ENCODE measurements at places on chromosomes 2 and 18. TPM values are rescaled to one million over a fixed set of nuclear protein-coding genes. Genes with fewer than 3 reads are reported as not detected.

DNA sequence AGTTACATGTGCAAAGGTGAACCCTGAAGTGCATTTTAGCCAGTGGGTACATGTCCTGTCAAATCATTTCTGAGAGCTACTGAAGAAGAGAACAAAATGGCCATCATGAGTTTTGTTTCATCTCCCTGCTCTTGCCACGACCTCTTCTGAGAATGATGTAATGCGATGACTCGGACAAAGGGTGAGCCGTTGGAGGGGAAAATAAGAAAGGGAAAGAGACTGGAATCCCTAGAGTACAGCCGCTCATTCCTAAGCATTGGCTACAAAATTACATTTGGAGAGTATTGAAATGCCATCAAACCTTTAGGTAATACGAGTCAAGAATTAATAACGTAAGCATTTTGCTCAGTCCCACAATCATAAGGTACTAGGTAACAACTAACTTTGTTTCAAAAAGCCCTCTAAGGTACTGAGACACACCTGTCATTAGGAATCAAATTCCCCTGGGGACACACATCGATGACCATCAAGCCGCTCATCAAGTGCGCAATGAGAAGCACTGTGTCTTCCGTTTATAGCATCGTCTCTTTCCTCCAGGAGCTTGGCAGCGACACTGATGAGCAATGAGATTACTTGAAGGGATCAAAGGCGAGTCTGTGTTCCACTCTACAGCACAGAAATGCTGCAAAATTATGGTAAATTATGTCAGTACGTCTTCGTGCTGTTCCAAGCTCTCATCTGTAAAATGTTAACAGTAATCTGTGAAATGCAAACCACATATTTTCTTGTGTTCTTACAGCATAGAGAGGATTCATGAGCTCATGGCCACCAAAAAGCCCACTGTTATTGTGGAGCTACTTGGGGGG, 97.3 kb upstream of the PIEZO2 start:
- no peak for DNase-seq

- DNase-seq: no peak
Measured at GRCh38 chr2:27640722-27641245, 11.9 kb downstream of the GPN1 start.

GRCh38 chr18:33010149-33010548, 237.3 kb upstream of the KLHL14 start:
- no peak for DNase-seq

GRCh38 chr2:105521176-105521575, 122.3 kb upstream of the FHL2 start:
- no peak for DNase-seq

THSD7B gene
- total RNA-seq: 0.47 TPM

GRCh38 chr2:240514631-240515030, 43.2 kb downstream of the ANKMY1 start:
- peak; percentile 30 for DNase-seq

KCNJ3 gene
- not detected for total RNA-seq

- no peak for DNase-seq
Measured at GRCh38 chr2:191158747-191159146, 8.0 kb upstream of the STAT4 start.

- DNase-seq: no peak
Measured at GRCh38 chr2:78118037-78118436, 595.9 kb upstream of the LRRTM4 start.

IL1RL1 gene
- 26.2 TPM for total RNA-seq

DNA sequence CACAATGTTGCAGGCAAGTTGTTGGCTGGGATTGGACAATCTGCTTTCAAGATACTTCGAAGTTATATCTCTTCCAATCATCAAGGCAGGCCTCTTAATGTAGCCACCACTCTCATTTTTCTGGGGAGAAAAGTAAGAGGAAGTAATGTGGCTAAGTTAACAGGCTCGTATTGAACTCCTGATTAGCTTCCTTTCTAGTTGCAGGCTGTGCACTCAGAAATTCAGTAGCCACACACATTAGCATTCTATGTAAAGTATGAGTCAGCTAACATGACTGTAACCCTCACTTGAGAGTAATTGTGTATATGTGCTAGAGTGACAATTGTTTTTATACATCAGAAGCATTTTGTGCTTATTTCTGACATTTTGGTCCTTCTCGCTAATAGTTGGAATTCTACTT, 3.3 kb downstream of the TWSG1 start:
- no peak for DNase-seq

- DNase-seq: no peak
Measured at GRCh38 chr18:21184396-21184996, 57.5 kb upstream of the GREB1L start.
